ENCODE measurements at places on chromosomes 11 and 22.

DNA sequence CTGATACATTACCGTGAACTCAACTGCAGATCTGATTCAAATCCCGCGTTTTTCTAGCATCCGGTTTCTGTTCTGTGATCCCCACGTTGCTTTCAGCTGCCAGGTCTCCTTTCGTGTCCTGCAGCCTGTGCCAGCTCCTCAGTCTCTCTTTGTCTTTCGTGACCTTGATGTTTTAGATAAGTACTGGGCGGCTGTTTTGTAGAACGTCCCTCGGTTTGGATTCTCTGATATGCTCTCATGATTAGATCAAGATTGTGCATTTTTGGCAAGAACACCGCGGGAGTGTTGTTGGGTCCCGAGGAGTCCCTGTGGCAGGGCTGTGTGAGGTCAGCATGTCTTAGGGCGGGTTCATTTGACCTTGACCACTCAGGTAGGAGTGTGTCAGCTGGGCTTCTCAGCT, 38.6 kb downstream of the KCNQ1 start:
- no peak for DNase-seq

GRCh38 chr11:59666969-59667368, 1.9 kb downstream of the PATL1 start:
- no peak for DNase-seq

DNA sequence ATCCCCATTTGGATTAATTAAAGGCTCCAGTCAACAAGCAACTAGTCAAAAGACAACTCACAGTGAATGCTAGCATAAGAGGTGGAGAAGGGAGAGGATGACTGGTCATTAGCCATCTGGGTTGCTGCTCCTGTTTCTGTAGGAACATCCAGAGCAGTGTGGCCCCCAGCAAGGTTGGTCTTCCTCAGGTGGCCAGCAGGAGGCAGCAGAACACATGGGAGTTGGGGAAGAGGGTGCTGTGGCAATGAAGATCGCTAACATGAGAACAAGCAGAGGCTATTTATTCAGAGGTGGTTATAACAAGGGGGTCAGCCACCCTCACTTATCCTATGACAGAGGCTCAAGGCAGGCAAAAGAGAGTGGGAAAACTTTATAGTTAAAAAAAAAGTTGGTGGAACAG, 21.3 kb downstream of the IZUMO1R start:
- DNase-seq = peak; percentile 20

GRCh38 chr11:74611369-74611861, 19.0 kb downstream of the POLD3 start:
- DNase-seq = no peak

- DNase-seq = no peak
Observed at GRCh38 chr11:119148720-119149017, 183 bp upstream of the ABCG4 start.

GRCh38 chr22:40203572-40203971, 25.8 kb downstream of the TNRC6B start:
- DNase-seq = no peak

DNA sequence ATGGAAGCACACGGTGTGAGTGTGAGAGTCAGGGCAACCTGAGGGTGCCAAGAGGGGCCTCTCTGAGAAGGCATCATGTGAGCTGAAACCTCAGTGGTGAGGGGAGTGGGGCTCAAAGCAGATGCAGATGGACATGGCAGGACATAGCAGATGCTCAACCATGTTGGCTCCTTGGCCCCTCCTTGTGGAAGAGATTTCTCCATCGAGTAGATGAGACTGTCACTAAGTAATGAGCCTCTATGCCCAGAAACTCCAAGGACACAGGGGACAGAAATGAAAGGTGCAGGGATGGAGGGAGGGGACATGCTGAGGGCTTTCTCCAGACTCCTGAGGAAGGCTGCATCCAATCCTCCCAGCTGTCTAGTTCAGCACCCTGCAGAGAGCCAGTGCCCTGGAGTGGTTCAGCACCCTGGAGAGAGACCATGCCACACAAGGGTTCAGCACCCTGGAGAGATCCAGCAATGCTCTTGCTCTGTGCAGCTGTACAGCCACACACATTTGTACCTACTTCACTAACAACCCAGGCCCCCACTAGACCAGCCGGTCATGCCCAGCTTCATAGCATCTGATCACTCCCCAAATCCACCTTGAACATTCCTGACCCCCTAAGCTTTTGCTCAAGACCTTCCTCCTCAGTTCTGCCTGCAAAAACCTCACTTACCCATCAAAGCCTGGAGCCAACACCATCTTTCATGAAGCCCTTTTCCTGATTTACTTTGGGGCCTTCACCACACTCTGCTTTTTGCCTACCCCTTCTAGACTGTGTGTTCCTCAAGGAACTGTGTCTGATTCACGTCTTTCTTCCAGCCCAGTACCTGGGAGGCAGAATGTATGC, 252.0 kb downstream of the CTTN start:
- peak; percentile 6 for DNase-seq

- DNase-seq = no peak
Observed at GRCh38 chr11:8914661-8915018, 3.7 kb downstream of the AKIP1 start.

DNA sequence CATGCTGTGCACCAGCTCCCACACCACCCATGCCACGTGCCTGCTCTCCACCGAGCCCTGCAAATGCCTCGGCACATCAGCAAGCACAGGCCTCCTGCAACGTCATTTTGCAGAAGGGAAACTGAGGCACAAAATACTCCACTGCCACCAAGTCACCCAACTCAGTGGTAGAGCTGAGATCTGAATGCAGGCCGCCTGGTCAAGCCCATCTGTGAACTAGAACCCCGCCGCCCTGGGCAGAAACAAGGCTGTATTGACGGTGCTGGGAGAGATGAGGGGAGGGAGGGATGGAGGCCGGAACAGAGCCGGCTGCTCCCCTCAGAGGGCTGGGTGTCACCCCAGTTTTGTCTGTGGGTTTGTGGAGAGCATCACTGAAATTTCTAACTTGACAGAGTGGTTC, 81.4 kb downstream of the CDKN1C start:
- DNase-seq = no peak

GRCh38 chr11:3109434-3109833, 52.2 kb upstream of the CARS1 start:
- no peak for DNase-seq

- DNase-seq = no peak
Observed at GRCh38 chr11:127110542-127110941, 110.0 kb upstream of the KIRREL3 start.

DNA sequence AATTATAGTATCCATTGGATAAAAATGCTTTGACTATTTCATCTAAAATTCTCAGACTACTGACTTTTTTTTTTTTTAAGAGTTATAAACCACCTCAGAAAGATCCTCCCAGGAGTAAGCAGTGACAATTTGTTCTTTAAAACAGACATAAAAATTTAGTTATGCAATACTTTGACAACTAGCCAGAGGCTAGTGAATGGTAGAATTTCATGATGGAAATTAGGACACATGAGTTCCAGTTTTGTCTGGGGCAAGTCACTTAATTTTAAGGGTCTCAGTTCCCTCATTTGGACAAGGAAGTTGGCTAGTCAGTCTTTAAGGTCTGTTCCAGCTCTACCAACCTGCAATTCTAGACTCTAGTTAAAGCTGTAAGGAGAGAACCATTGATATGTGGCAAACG, 2.9 kb downstream of the IL18 start:
- DNase-seq = no peak

GRCh38 chr22:44396727-44397722, 84.3 kb upstream of the SHISAL1 start:
- no peak for DNase-seq

DNA sequence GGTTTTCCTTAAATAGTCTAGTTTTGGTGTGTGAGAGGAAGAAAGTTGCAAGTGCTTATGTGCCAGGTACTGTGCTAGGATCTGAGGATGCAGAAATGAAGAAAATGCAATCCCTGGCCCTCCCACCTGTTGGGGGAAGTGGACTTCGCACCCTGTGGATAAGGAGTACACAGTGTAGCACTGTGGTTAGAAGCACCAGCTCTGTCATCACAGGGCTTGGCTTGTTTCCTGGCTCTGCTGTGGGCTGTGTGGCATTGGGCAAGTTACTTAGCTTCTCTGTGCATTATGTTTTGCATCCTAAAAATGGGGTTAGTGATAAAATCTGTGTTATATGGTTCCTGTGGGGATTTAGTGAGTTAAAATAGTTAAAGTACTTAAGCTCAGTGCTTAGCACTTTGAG, 68.2 kb downstream of the ENDOD1 start:
- DNase-seq = no peak

DNA sequence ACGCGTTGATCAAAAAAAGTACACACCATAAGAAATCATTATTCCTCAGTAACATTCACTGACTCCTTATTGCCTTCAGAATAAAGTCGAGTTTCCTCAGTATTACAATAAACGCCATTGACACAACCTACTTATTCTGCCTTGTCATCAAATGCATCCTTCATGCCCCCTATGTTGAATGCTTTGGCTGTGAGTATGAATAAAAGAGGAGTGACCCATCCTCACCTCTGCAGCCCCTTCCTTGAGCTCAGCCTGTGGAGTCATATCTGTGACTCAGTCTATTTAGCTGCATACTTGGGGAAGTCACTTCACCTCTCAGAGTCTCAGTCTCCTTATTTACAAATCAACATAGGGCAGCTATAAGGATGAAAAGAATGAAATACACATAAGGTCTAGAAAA, 65.1 kb downstream of the USP35 start:
- DNase-seq = no peak

DNA sequence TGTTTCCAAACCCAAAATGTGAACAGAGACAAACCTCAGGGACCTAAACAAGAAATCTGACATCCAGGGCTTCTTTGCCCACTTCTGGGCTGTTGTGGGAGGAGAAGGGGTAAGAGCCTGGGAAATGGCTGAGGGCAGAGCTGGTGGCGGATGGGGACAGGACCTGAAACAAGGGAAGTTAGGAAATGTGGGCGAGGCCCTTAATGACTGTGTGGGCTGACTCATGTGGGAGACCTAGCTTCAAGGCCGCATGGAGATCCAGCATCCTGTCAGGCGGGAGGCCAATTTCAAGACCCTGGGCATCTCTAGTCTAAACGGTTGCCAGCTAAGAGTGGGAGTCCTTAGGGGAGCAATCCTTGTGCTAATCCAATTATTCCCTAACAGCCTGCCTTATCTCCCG, 2.1 kb upstream of the OAF start:
- no peak for DNase-seq

DNA sequence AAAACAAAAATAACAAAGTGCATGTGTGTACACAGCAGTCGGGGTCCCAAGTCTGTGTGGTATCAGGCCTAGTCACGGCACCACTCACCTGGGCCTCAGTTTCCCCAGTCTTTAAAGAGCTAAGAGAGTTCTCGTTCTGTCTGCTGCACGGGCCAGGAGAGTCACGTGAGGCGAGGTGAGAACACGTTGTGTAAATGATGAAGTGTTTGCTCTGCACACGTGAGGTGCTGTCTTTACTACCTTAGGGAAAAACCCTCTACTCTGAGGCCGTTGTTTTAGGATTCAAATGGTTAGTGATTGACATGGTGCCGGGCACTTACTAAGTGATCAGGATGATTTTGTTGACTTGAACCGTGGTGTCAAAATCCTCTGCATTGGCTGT, 86.5 kb upstream of the PPARA start:
- DNase-seq = no peak

- no peak for DNase-seq
Observed at GRCh38 chr11:33689501-33689900, 11.1 kb downstream of the C11orf91 start.

DNA sequence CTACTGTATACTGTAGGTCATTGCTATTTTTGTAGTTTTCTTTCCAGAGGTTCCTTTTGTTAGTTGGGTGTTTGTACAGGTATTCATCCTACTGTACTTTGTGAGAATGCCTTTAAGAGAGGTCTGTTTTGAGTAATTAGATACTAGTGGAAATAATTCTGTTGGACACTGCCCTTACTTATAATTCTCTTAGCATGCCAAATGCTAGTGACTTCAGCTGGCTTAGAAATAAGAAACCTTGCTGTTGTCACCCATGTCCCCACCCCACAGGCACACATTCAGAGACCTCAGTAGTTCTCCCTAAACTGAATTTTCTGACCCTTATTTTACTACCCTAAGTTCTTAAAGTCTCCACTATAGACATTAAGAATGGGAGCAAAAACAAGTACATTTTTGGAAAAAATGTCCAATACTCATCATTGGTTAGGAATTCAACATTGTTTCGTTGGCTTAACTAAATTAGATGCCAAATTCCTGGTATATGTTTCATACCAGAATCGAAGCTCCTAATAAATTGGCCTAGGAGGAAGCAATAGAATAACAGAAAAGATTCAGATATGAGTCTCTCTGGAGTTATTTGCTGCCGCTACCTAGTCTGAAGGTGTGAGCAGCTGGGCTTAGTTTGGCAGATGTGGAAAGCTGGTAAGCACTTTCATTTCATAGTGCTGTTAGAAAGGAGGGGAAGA, 28.4 kb downstream of the ZNF143 start:
- DNase-seq = no peak

Measured in activated CD4-positive, alpha-beta T cell treated with anti-CD3 and anti-CD28 coated beads for 24 hours (primary cell).